Activated CD4-positive, alpha-beta T cell treated with anti-CD3 and anti-CD28 coated beads, Interleukin-2, amount 50 U/mL, for 16 hours (primary cell): ENCODE measurements at places on chromosomes 3 and 15.

GRCh38 chr3:193782747-193783146 is 189.7 kb downstream of the OPA1 start:
- no peak for DNase-seq

DNA sequence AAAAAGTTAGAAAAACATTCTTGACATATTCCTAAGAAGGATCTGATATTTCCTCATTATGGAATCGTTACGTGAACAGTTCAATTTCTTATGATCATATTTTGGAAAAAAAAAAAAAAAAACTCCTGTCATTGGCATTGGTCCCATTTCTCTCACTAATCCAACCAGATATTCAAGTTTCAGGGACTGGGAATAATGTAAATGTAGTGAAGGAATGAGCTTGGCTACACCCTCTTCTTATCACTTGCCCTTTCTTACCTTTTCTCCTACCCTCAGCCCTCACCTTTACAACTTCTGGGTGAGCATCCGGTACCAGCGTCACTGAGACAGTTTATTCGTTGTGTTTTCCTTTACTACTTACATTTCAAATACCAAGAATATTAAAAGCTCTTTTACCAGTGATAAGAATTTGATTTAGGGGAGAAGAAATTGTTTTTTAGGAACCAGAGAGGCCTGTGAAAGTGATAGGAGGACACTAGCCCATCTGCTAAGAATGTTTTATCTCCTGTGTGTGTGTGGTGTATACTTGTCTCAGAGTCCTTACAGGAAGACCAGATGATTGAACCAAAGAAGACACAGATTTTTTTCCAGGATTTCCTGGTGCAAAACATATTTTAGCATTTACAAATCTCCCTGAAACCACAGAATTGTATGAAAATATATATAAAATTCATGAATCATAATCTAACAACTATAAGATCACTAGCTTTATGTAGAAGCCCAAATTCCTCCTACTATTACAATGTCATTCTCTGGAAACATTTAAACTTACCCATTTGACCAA is 946.7 kb downstream of the ZPLD1 start:
- no peak for DNase-seq

DNA sequence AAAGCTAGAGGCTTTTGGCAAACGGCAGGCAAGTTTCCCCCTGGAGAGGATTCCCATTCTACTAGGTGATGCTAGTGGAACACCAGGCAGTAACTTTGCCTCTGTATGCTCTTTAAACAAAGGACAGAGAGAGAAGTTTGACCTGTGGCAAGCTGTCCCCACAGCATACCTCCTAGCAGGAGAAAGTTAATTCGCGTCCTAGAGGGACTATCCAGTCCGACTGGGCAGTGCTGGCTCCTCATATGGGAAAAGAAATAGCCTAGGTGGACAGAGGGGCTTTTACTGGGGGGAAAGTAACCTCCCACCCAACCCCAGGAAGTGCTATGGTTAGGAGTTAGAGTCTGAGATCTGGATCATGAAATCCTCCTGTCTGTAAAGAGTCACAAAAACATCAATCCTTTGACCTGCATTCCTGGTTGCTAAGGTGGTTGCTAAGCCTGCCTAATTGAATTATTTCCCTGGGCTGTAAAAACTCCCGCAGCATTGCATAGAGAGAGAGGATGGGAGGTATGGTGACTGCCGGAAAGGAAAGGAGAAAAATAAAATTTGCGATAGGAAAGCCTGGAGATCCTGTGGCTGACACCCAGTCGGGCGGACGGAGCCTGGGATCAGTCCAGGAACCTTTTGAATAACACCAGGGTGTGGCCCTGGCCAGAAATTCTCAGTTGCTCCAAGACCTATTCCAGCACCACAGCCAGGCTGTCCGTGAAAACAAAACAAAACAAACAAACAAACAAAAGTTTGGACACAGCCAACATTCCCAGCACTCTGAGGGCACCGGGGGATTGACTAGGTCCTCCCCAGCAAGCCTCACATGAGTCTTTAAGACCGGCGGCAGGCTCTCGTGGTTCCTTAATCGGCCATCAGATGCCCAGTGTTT is 67.7 kb upstream of the ATP11B start:
- no peak for DNase-seq

DNA sequence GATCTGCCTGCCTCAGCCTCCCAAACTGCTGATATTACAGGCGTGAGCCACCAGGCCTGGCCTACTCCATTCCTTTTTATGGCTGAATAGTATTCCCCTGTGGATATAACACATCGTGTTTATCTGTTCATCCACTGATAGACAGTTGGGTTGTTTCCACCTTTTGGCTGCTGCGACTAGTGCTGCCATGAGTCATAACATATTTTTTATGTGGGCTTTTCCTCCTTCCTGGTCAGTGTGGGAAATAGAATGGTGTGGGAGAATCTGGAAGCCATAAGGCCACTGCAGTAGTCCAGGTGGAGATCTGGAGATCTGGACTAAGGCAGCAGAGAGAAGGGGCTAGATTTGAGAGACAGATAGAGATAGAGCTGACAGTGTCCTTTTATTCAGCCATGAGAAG is 16.2 kb downstream of the LCMT2 start:
- no peak for DNase-seq

- DNase-seq = no peak
Measured at GRCh38 chr15:87777054-87777561, 479.4 kb downstream of the NTRK3 start.

DNA sequence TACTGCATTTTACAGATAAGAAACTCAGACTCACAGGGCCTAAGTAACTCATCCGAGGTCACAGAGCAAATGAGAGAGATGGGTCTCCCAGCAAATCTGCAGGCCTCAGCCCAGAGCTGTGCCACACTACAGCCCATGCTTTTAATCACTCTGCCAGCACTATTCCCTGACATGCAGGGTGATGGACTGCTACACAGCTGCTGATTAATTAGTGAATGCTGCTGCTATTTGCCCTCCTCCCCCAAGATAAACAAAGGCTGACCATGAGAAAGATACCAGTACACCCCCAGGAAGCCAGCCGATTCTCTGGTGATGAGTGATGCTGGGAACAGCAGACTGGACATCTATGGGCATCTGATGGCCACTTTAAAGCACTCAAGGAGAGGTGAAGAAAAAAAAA is 39.3 kb downstream of the RFTN1 start:
- DNase-seq = no peak

- DNase-seq = no peak
Measured at GRCh38 chr3:55313666-55314065, 173.4 kb downstream of the WNT5A start.

GRCh38 chr15:52790169-52790708 is at the start of gene ONECUT1:
Gene ONECUT1 (minus strand): TSS chr15:52790336. CDS start chr15:52789884, 452 bp downstream.
- DNase-seq = peak; percentile 42

DNA sequence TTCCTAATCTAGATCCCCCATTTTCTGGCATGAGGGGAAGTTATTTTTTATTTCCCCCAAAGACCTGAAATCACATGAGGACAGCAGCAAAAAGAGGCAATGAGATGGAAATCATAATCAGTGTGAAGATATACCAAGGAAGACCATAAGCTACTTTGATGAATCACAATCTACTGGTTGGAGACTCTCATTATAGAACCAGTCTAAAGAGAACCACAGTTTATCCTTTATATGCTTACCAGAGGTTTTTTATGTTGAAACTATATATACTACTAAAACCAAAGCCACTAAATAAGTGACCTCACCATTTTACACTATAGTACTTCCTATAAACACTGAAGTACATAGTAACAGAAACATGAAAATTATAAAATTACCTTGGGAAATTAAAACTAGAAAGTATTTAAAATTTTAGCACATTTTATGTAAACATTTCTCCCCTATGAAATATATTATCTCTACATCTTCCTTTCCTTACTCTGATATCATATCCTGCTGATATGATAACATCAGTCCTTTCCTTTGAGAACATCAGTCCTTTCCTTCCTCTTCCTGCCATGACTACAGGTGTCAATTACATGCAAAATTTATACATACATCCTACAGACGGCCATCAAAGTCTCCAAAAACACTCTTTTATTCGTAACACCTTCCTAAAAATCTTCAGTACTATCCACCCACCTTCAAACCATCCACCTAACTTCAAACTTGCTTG is 71.8 kb downstream of the PHC3 start:
- no peak for DNase-seq

DNA sequence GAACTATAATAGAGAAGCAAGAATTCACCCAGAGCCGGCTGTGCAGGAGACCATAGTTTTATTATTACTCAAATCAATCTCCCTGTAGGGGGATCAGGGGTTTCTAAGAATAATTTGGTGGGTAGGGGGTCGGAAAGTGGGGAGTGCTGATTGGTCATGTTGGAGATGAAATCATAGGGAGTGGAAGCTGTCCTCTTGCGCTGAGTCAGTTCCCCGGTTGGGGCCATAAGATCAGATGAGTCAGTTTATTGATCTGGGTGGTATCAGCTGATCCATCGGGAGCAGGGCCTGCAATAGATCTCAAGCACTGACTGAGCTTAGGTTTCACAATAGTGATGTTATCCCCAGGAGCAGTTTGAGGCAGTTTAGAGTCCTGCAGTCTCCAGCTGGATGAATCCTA is 97.0 kb upstream of the SNRPN start:
- no peak for DNase-seq

DNA sequence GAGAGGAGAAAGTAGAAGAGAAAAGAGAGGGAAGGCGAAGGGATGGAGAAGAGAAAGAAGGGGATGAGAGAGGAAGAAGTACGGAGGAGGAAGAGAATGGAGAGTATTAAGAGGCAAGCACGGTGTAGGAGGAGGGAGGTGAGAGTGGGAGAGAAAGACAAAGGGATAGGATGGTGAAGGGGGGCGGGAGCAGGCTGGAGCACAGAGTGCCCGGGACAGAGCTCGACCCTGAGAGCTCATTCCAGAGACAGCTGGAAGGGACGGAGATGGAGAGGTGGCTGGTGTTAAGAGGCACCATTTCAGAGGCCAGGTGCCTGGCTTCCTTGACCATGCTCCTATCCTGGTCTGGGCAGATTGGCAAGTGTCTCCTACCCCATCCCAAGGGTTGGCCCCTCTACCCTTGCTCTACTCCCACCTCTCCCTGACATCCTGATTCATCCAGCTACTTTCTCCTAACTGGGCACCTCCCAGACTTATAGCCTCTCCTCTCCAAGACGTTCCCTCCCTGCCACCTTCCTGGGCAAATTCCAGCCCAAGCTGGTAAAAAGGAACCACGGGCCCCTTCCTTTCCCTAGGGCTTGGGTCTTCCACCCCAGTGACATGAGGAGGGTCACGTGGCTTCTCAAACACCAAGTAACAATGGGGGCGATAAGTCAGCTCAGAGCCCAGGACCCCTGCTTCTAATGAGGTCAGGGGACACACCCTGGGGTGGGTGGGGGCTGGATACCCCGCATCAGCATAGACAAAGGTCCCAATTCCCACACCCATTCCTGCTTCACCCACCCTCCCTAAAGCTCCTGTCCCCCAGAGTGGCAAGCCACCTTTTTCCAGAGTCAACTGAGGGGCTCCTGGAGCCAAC is 1.1 kb downstream of the CLCN2 start:
- no peak for DNase-seq

DNA sequence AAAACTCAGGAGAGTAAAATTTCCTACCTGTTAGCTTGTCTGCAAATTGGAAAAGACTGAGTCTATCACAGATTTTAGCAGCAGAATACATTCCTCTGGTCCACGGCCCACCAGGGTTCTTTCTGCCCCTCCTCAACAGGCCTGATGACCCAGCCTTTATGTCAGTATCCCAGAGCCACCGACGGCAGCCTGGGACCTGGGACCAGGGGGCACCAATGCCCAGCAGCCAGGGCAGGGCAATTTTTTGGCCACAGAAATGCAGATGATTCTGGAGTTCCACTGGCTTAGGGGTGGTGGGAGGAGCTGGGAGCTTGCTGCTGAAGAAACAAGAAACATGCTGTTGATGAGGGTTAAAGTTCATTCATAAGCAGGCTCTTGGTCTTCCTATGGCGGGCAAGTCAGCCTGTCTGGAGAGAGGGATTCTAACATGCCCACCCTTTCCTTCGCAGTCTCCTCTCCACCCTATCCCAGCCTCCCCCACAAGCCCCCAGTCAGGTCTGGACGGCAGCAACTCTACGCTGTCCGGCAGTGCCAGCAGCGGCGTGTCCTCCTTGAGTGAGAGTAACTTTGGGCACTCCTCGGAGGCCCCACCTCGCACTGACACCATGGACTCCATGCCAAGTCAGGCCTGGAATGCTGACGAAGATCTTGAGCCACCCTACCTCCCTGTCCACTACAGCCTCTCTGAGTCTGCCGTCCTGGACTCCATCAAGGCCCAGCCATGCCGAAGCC is 4.3 kb upstream of the MANF start:
- DNase-seq = no peak

DNA sequence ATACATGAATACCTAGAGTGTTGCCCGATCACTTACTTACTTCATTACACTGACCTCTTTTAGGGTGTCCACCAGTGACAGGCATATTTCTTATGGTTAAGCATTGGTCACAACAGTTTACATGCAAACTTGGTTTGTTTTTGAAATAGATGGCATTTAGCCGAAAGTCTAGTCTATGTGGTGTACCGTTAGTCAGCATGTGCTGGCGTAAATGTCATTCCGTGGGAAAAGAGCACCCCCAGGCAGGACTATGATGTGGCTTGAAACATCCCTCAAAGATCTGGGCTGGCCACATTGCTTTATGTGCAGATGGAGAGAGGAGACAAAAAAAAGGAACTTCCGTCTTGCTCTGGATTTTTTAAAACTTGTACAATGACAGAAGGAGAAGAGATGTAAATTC is 357.0 kb upstream of the ICE2 start:
- no peak for DNase-seq

GRCh38 chr3:13011573-13012220 is 61.5 kb downstream of the IQSEC1 start:
- peak; percentile 95 for DNase-seq

DNA sequence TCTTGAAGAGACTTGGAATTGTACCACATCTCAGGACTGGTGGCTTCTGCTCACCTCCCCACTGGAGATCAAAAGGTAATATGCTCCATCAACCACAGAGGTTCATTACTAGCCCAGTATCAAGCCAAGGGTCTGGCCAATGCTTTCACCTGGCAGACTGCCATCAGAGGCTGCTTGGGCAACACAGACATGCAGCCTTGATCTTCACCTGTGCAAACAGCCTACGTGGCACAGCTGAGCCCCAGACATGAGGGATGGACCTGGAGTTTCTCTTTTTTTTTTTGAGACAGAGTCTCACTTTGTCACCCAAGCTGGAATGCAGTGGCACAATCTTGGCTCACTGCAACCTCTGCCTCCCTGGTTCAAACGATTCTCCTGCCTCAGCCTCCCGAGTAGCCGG is 105.6 kb upstream of the HES1 start:
- DNase-seq = no peak
